ENCODE measurements at places on chromosomes 11 and 22.

GRCh38 chr11:65653229-65654225, 9.2 kb downstream of the RELA start:
- DNase-seq, result no peak

GRCh38 chr11:67252831-67253239, 13.4 kb upstream of the GRK2 start:
- no peak for DNase-seq

DNA sequence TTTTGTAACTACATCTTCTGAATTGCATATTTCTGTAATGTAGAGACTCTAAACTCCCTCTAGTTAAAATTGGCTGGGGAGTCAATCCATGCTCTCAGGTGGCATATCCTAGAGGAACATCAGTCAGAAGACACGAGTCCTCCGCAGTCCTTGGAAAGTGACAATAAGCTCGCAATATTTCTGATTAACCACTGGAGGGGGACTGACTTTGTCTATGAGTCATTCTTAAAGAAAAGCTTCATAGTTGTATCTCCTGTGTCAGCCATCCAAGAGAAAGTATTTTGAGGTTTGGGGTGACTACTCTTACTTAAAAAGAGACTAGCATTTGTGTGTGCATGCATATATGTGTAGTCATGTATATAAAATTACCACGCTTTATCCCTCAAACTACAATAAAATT, 60.2 kb downstream of the SLN start:
- no peak for DNase-seq

DNA sequence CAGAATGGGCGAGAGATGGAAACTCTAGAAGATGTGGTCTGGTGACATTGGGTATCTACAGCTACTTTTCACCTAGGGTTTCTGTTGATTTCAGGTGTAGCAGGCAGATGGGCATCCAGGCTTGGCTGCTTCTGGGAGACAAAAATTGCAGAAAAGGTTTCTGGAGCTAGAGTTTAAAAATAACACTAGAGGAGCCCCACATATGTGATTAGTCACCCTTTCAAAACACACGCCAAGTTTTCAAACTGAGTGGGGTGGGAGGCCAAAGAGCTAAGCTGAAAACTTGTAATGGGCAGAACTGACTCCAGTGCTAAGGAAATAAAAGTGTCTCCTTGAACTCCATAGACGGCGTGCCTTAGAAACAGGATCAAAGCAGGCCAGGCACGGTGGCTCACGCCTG, 80.8 kb downstream of the GRK3 start:
- DNase-seq, result no peak

GRCh38 chr11:65311170-65311678, 3.4 kb upstream of the CDC42EP2 start:
- DNase-seq, result no peak
